Cardiac septum (tissue), 1 donor: ENCODE measurements at places on chromosomes 1 and 21. TPM values are rescaled to one million over a fixed set of nuclear protein-coding genes. Genes with fewer than 3 reads are reported as not detected.

Gene OR10Z1
- not detected for total RNA-seq

Gene DHRS3
- total RNA-seq = 41.8 TPM

Gene RNU1-2
- total RNA-seq = 6,195 TPM

Gene ATAD3C
- 0.51 TPM for total RNA-seq

Gene KIRREL1
- total RNA-seq = 10.9 TPM

Gene GDAP2
- total RNA-seq = 25.5 TPM

Gene HSD3B2
- total RNA-seq = not detected

Gene OR2W3
- total RNA-seq = not detected

Gene TIE1
- 27.7 TPM for total RNA-seq

Gene GBP7
- total RNA-seq = 0.08 TPM

Gene SPATA46
- total RNA-seq = not detected
